ENCODE measurements at places on chromosomes 1 and 21. TPM values are rescaled to one million over a fixed set of nuclear protein-coding genes. Genes with fewer than 3 reads are reported as not detected.

GRCh38 chr1:91798740-91799139, 87.2 kb downstream of the TGFBR3 start:
- ATAC-seq, result no peak

GRCh38 chr1:37940299-37940947, 6.4 kb downstream of the INPP5B start:
- ATAC-seq, result no peak

- no peak for ATAC-seq
Observed at GRCh38 chr1:119859647-119860046, 36.7 kb downstream of the ADAM30 start.

GRCh38 chr1:34924759-34925555, 4.5 kb downstream of the DLGAP3 start:
- ATAC-seq, result no peak

DNA sequence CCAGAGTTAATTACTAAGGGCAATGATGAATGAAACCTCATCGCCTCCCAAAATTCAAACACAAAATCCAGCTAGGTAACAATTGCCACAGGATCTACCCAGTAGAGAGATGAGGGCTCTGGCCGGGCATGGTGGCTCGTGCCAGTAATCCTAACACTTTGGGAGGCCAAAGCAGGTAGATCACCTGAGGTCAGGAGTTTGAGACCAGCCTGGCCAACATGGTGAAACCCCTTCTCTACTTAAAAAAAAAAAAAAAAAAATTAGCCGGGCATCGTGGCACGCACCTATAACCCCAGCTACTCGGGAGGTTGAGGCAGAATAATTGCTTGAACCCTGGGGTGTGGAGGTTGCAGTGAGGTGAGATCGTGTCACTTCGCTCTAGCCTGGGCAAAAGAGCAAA, 15.8 kb downstream of the CD2 start:
- no peak for ATAC-seq

DIO1 gene
- not detected for total RNA-seq
